CD4-positive, alpha-beta T cell treated with Interleukin-1 beta for 1 hour (primary cell): ENCODE measurements at places on chromosomes 5 and 9.

GRCh38 chr5:5221724-5222123, 81.6 kb downstream of the ADAMTS16 start:
- no peak for DNase-seq

- DNase-seq: no peak
Measured at GRCh38 chr5:26121338-26121737, 917.0 kb downstream of the CDH9 start.

DNA sequence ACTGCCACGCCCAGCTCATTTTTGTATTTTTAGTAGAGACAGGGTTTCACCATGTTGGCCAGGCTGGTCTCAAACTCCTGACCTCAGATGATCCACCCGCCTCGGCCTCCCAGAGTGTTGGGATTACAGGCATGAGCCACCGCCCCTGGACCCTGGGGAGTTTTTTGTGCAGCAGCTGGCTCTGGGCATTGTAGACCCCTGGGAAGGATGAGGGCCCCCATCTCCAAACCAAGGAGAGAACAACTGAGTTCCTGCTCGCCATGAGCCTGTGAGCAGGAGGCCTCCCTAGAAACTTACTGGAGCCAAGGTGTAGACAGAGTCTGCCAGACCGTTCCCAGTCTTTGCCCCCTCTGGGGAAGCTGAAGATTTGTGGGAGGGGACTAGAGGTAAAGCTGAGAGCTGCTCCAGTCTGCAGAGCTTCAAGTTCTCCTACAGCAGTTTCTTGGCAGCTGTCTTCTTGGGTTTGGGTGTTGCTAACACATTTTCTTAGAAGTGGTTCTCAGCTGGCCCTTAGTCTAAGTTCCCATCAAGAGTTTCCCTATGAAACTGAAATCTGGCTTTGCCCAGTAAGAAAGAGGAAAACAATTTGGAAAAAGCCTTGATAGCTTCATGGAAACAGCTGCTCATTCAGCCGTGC, 12.4 kb downstream of the NUDT2 start:
- DNase-seq: no peak

- no peak for DNase-seq
Measured at GRCh38 chr9:121210536-121210935, 8.9 kb upstream of the RAB14 start.

- no peak for DNase-seq
Measured at GRCh38 chr5:61881821-61882487, 424.1 kb upstream of the KIF2A start.

DNA sequence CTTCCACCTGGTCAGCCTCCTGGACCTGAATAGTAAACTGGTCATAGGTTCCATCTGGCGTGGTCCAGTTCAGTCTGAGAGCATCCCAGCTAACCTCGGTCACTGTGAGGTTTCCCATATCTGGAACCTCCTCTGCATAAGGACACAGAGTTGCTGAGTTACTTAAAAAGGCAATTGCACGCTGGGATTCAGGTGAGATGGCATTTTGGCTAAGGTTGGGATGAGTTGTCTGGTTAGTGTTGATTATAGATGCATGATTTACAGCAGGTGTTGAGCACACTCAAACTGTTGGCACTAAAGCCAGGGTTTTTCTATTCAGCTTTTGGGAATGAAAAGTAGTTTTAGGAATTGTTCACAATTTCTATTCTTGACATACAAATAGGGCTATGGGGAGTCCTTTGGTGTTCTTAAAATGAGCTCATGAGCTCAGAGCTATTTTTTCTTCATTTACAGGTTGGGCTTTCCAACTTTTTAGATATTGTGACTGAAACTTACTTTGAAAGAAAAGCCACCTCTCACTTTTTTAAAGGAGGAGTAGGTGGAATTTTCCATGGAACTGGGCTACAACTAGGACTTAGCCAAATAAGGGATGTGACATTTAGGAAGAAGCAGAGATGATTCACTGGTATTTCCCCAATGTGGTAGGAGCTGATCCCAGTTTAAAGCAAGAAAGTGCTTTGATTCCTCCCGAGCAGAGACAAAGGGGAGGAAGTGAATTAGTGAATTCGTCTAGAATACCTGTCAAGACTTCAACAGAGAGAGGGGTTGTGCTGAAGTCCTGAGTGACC, 54.7 kb downstream of the TNC start:
- no peak for DNase-seq

GRCh38 chr9:113593682-113594281, 130.3 kb downstream of the RGS3 start:
- DNase-seq: no peak
